ENCODE measurements at places on chromosomes 1 and 21.
A peak's percentile ranks its signal among the peaks of the same experiment; 100 is the strongest.

DNA sequence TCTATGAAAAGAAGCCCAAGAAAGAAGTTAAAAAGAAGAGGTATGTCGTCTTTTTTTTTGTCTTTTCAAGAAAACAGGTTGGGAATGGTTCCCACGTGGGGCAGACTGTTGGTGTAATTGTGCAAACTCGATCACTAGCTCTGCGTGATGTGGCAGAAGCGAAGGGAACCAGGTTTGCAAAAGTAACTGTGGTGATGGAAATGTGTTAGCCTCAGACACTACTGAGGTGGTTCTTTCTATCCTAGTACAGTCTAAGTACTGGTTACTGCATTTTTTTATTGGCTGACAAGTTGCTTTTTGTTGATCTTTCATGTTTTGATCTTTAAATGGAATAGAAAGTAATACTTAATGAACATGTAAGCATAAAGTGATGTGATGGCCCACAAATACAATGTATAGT, 8.8 kb downstream of the RPL5 start:
- DNase-seq, result no peak

GRCh38 chr1:175690298-175690697, 53.1 kb downstream of the TNR start:
- no peak for DNase-seq

DNA sequence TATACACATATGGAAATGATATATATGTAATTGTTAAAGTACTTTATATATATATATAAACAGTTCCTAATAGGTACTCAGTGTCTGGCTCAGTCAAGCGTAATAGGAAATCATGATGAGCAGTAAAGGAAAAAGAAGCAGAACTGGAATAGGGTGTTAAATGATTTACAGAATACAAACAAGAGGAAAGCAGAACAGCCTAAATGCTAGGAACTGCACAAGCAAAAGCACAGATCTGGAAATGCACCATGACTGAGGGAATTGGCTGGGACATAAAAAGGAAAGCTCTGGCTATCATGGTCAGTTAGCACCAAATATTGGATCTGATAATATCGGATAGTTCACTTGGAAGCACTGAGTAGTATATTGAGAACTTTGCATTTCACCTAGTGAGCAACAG, 51.8 kb downstream of the SLC44A5 start:
- DNase-seq, result no peak

DNA sequence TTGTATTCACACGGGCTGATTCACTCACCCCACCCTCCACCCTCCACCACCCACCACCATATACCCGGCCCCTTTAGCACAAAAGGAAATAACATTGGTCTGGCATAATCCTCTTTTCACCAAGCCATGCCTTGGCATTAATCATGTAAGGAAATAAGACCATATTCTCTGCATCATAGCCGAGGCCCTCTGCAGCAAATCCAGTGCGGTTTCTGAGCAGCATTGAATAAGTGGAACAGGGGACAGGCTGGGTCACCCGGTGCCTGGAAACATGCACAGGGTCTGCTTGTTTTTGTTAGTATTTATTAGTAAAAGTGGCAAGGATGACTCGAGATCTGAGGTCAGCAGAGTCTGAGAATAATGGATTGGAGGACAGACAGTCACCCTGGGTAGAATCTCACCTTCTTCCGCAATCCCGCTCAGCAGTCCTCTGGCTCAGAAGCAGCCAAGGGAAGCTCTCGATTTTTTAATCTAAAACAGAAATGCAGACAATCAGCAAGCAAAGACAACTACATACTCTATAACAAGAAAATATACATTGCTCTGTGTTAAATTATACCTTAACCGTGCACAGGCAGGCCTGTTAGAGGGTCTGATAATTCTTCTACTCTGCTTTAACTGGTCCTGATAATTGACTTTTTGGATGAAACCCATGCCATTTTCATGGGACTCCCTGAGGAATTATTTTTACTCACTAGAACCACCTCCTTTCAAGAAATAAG, 52.4 kb upstream of the CDC42BPA start:
- no peak for DNase-seq

DNA sequence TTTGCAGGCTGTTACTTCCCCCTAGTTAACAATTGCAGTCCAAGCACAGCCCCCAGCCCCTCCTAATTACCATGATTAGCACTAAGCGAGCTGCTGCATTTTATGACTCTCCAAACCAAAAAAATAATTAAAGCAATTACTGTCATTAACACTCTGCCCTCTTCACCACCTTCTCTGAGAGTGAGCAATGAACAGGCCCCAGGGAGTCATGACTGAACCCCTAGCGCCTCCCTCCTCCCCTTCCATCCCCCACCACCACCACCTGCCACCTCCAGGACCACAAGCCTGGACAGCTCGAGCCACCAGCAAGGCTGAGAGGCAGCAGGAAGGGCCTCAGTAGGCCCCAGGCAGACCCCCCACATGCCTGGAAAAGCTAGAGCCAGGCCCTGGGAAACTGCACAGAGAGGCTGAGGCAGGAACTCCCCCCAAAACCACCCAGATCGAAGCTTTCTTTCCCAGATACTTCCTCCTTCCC, 35.5 kb upstream of the ZC3H12A start:
- DNase-seq, result no peak

DNA sequence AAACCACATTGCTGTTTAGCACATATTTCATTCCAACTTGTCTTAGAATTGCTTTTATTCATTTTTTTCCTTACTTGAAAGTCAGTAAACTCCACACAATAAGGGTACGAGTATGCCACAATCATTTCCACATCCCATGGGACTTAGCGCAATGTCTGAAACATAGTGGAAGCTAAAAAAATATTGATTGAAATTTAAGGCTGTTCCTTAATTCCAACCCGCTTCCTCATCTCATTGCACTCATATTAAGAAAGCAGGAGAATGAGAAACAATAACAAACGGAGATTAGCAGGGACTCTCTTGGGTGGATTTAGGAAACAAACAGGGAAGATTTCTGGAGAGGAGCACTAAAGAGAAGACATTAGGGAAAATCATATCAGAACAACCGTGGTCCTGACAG, 39.3 kb upstream of the RGS4 start:
- no peak for DNase-seq

DNA sequence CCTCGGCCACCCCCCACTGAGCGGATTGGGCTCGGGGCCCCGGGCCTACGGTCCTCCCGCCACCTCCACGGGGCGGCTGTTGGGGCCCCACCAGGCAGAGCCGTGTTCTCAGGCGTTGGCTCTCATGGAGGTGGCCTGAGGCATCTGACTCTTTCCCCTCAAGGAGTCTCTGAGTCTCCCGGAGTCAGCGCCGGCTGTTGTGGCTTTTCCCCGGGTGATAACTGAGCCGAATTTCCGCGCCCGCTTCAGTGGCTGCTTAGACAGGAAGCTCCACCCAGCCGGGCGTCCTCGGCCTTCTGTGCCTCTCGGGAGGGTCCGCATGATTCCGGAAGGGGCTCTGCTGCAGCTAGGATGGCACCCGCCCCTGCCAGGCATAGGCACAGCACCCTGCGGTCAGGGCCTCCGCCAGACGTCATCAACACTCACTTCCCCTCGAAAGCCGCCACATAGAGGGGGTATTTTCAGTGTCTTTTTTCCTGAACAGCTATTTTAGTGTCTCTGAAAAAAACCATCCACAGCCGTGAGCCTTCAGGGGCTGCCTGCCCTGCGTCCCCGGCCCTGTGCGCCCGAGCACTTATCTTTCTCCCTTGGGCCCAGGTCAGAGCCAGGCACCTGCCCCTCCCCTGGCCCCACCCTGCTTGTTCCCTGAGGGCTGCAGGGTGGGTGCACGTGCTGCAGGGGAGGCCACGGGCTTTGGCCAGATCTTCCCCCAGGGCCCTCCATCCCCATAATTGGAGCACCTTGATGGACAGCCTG, 72.9 kb downstream of the SKI start:
- peak; percentile 68 for DNase-seq

- peak; percentile 21 for DNase-seq
These were observed 341.1 kb upstream of the RUNX1 start for GRCh38 chr21:35390013-35390776.

DNA sequence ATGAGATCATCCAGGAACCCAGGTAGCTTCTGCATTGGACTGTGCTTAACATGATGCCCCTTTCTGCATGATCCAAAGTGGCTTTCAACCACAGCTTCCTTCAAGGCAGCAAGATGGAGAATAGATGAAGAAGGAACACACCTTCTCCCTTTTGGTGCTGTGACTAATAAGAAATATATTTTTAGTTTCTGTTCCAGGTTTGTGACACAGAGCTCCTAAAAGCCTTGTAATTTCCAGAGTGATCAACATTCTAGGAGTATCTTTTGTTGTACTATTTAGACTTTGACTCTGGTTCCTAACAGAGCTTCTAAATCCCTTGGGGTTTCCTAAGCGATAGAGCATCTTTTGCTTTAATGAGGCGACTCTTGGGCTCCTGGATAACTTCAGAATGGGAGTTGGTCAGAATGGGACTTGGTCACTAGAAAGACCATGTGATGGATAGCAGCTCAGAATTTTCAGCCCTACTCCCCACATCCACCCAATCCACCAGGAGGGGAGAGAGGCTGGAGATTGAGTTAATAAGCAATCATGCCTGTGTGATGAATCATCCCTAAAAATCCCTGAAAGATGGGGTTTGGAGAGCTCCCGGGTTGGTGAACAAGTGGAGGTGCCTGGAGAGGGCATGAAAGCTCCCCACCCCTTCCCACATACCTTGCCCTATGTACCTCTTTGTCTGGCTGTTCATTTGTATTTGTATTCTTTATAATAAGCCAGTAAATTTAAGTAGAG, 134.8 kb downstream of the FGGY start:
- DNase-seq, result no peak

DNA sequence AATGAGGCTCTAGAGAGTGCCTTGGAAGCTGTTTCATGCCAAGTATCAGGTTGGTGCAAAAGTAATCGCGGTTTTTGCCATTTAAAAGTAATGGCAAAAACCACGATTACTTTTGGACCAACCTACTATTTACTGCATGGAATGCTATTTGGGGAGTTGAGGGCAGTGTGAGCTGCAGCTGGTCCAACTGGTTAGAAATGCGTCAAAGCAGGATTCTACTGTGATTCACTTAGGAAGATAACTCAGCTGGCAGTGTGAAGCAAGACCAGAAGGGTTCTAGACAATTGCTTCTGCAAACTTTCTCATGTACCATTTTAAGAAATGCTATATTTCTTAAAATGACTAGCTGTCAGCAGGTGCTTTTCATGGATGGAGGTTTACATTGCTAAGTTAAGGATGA, 21.2 kb upstream of the PLA2G2C start:
- no peak for DNase-seq

GRCh38 chr1:60746278-60746791, 336.0 kb upstream of the NFIA start:
- peak; percentile 94 for DNase-seq

DNA sequence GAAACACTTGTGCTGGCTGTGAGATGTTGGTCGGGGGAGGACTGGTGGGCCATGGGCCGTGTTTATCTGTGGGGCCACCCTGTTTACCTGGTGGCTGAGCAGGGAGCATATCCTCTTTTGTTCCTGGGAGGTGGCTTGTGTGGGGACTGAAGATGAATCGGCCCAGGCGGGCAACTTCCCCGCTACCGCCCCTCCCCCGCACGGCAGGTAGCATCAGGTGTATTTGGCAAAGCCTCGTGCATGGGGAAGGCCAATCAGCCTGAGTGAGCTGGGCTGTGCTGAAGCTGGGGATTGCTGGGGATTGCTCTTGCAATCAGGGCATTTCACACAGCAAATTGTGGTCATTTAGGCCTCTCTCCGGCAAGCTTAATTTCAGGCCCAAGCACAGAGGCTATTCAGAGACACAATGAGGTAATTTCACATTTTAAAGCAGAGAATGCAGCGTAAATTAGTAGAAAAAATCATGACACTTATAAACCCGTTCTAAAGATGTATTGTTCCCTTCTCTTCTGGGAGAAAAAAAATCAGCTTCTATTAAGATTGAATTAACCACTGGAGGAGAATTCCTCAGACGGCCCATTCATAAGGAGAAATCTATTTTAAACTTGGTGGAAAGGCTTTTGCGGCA, 197.7 kb upstream of the POU3F1 start:
- no peak for DNase-seq

DNA sequence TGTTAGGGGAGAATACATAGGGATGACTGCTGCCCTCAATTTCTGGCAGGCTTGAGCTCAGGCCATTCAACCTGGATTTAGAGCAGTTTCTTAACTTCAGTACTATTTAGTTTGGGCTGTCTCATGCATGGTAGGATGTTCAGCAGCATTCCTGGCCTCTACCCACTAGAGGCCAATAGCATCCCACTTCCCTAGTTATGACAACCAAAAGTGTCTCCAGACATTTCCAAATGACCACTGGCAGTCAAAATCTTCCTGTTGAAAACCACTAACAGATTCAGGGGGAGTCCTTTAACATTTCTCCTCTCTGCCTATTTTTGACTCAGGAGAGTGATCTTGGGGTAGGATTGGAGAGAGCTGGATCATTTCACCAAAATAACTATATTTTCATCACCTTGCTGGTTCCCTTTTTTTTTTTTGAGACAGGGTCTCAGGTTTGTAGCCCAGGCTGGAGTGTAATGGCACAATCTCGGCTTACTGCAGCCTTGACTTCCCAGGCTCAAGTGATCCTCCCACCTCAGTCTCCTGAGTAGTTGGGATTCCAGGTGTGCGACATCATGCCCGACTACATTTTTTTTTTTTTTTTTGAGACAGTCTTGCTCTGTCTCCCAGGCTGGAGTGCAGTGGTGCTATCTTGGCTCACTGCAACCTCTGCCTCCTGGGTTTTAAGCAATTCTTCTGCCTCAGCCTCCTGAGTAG, 8.7 kb downstream of the GNAT2 start:
- no peak for DNase-seq

DNA sequence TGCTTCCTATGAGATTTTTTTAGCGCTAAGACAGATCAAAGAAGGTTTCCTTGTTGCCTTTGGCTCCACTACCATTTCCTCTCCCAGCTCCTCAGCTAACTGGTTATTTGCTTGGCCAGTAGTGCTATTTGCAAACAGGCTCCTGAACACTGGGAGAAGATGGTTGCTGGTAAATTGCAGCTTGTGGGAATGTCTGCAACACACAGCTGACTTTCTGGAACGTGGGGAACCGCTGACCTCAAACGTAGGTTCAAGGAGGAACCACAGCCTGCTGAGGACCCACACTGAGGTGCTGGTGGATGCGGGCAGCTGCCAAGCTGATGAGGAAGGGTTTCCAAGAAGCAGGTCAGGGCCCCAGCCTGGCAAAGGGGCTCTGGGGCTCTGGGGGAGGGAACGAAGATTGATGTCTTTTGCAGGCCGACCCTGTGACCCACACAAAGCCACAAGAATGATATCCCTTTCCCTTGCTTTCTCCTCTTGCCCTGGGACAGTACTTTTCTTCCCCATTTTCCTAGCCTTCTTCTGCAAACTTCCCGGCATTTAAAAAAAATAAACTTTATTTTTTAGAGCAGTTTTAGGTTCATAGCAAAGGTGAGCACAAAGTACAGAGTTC, 24.8 kb downstream of the GNG4 start:
- no peak for DNase-seq

GRCh38 chr1:155940482-155940992, 901 bp upstream of the RXFP4 start:
- no peak for DNase-seq

- no peak for DNase-seq
These were observed 22.0 kb downstream of the PRKCZ start for GRCh38 chr1:2072109-2072806.
